ENCODE measurements at places on chromosomes 6 and 20.

DNA sequence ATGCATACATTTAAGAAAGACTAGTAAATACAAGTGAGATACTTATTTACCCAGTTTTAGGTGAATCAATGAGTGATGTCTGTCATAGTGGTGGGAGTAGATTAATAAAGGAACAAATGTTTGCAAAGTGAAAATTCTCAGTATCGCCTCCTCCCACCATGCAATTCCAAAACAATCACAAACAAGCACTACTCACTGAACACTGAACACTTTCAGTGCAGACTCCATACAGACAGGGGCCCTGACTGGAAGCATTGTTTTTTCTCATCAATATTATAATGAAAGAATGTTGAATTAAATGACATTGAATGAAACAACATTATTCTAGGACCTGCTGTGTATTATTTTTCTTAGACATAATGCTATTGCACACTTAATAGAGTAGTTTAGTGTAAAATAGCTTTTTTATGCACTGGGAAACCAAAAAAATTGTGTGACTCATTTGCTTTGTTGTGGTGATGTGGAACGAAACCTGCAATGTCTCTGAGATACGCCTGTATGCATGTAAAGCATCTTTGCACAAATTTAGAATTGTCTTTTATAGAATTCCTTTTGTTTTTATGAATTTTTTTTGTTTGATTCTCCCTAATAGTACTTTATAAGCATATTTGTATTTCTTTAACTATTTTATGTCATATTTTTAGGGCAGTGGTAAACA is 317.5 kb downstream of the UTRN start:
- DNase-seq, result no peak

GRCh38 chr20:63895952-63896263 is 982 bp downstream of the DNAJC5 start:
- DNase-seq, result no peak

GRCh38 chr6:70396796-70397729 is 16.2 kb upstream of the FAM135A start:
- DNase-seq, result no peak

DNA sequence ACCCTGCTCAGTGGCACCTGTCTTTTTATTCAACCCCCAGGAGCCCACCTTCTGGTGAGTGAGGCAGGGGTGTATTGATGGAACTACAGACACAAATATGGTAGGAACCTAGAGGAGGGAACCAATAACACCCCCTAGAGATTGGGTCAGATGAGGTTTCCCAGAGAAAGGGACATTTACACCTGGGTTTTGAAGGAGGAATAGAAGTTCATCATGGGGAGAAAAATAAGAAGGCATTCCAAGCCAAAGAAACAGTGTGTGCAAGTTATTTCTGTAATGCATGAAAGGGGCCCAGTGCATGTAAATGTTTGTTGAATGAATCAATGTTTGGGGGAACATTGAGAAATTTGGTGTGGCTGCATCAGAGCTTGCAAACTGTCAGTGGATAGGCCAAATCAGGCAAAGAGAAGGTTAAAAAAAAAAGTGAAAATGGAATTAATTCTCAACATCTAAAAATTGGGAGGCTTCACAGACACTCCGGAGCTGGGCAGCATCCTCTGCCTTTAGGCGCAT is 11.1 kb upstream of the KIAA1755 start:
- DNase-seq, result no peak

- DNase-seq, result no peak
These were observed 3.8 kb upstream of the RANBP9 start for GRCh38 chr6:13715444-13715883.

GRCh38 chr6:51531623-51532022 is 555.8 kb downstream of the PKHD1 start:
- no peak for DNase-seq

DNA sequence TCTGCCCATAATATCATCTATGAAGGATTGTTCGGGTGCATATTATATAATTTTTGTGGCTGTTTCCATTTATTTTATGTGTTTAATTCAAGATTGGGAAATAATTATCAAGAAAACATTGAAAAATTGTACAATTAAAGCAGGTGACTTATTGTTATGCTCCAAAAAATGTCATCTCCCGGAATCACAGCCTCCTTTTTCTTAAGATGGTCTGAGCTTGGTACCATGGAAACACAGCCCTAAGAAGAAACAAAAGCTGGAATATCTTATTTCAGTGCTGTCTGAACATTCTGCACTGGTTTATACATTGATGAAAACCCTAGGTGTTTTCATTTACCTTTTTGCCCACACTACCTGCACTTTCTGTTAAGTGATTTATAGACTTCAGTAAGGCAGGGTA is 367.2 kb downstream of the ARHGAP18 start:
- DNase-seq, result no peak

DNA sequence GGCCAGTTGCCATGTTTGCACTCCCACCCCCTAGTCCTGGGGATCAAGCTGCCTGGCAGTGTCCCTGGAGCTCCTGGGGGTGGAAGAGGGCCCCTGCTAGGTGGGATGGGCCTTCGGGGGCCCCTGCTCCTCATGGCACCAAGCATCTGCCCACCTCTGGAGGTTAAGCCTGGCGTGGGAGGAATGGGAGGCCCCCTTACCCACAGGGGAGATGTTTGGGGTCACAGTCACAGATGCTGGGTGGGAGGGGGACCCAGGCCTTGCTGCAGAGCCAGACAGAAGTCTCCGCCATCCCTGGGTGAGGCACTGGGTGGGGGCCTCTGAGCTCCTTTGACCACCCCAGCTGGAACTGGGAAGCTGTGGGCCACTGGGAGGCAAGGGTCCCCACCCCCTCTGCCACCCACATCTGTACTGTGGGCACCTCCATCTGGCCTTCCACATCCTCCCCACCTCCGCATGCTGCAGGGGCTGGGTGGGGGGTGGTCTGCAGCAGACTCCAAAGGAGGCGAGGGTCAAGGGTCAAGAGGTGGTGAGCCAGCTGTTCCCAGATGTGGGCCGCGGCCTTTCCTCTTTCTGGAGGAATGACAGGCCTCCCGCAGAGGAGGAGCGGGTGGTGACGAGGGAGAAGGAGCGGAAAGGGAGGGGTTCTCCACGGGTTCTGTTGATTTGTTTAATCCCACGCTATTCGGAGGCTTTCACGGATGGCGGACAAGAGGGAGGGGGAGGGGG is 41.5 kb downstream of the YTHDF1 start:
- DNase-seq, result no peak

- no peak for DNase-seq
These were observed 2.7 kb downstream of the EYA4 start for GRCh38 chr6:133243723-133244305.

DNA sequence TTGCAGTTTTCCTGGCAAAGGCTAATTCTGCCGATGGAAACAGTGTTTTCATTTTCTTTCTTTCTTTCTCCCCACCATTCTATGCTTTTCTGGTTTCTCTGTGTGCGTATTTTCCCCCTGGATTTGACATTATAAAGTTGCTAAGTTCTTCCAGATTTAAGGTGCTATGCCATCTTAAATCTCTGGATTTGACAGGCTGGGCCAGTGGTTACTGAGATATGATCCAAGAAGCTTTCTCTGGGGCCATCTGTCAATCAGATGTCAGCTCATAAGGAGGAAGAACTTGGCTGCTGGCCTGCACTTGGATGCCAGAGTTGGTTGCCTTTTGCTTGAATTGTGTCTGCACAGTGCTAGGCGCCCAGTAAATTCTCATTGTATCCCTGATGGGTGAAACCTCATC is 39.7 kb downstream of the SLC2A10 start:
- DNase-seq, result no peak

DNA sequence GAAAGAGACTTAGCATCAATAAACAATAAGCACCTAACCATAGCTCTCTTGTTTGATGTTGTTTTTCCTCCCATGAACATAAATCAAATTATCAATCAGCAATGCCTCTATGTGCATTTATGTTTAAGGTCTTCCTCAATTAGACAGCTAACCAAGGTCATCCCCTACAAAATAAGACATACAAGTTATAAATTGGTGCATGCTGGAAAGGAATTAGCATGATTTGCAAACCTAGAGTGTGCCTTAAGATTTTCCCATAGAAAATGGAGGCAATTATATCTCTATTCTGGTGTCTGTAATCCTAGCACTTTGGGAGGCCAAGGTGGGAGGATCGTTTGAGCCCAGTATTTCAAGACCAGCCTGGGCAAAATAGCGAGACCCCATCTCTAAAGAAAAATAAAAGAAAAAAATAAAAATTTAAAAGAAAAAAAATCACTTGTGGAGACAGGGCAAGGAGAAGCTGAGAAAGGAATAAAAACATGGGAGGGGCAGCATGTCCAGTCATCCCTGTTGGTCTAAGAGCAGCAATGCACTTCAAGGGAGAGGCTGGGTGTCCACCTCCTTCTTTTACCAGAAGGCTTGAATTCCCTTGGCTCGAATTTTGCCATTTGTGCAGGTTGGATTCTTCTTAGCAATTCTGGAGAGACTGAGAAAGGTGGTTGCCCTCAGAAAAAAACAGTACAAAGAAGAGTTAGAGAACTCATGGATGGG is 9.3 kb upstream of the SLPI start:
- DNase-seq, result no peak

DNA sequence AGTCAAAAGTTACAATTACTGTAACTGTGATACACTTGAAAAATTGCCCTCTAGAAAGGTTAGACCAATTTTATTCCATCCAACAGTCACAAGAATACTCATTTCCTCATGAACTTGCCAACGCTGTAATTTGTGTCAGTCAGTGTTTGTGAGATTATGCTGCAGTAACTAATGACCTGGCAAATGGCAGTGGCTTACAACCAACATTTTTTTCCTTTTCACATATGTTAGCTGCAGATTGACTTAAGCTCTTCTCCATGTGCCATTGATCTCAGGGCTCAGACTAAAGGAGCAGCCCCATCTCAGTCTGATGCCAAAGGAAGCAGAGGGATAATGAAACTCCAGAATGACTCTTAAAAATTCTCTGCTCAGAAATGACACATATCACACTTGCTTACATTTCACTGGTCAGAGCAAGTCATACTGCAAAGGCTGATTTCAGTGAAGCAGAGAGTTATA is 92.3 kb upstream of the ELOVL5 start:
- DNase-seq, result no peak

- no peak for DNase-seq
These were observed at the start of gene RGS19 for GRCh38 chr20:64079273-64080012. Gene RGS19, minus strand, starts transcription at chr20:64079518. Its CDS starts 2,632 bp downstream, at chr20:64076886.

DNA sequence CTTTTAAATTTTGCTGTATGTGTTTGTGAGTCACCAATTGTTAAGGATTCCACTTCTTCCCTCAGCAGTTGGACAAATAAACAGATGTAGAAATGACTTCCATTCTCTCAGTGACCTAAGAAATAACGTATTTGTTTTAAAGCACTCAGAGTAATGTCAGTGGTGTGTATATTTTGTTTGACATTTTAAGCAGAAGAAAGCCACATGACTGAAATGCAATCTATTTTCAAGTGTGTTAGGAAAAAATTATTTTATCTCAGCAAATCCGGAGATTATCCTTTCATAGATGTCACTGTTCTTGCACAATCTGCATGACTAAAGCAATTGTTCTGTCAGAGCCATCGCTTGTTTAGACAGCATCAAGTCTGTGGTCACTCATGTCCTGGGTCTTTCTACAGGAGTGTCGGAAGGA is 77.1 kb downstream of the JAG1 start:
- DNase-seq, result no peak

- DNase-seq, result no peak
These were observed 44.9 kb downstream of the ZNF334 start for GRCh38 chr20:46468508-46468907.

DNA sequence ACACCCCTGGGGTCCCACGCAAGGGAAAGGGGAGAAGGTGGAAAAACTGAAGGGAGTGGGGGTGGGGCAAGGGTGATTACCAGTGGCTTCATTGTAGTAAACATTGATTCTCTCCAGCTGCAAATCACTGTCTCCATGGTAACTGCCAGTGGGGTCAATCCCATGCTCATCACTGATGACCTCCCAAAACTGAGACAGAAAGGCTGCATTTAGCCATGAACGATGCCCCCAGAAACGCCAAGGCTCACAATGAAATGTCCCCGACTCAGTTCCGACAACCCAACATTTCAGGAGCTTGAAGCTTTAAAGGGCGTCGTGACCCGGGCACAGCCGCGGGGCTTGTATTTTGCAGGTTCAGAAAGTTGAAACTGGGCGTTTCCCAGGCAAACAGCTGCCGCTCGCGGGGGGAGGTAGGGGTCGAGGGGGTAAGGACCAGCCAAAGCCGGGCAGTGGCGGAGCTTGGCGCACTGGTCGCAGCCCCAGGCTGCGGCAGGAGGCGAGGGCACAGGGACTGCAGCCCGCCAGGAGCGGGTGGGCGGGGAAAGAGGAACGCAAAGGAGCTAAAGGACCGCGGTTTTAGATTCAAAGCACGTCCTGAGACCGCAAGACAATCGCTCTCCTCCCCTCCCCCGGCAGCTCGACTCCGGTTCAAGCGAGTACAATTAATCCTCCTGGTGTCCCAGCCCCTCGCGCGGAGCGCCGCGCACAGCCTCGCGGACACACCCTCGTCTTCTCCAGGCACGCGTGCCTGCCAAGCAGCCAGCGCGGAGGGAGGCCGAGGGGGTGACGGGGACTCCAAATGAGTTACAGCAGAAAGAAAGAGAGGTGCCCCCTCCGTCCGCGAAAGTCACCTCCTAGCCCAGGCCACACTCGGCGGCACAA is 731 bp downstream of the TUBB2B start:
- no peak for DNase-seq

DNA sequence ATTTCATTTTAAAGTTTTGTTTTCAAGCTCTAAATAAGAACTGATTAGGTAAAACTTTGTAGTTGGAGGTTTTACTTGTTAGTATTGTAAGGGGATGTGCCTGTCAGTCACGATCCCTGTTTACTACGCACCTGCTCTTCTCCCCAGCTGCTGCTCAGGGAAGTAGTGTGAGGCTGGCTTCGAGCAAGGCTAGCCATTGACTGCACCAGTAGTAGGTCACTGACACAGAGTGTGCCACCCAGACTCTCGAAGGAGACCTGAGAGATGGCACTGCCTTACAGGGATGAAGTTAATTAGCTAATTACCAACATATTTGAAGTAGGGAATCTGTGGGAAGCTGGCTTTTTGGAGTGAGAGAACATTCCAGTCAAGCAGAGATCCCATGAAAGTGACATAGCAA is 89.2 kb downstream of the DNAH8 start:
- no peak for DNase-seq

All from stimulated activated CD8-positive, alpha-beta memory T cell treated with anti-CD3 and anti-CD28 coated beads, Interleukin-4, amount 100 ng/mL, for 1 hour (primary cell).